ENCODE measurements at places on chromosomes 7 and 10.
A peak's percentile ranks its signal among the peaks of the same experiment; 100 is the strongest.

GRCh38 chr10:23884670-23885069 is 324.3 kb upstream of the KIAA1217 start:
- DNase-seq = no peak

- peak; percentile 5 for DNase-seq
Observed at GRCh38 chr7:30238721-30239441, 45.5 kb upstream of the ZNRF2 start.

DNA sequence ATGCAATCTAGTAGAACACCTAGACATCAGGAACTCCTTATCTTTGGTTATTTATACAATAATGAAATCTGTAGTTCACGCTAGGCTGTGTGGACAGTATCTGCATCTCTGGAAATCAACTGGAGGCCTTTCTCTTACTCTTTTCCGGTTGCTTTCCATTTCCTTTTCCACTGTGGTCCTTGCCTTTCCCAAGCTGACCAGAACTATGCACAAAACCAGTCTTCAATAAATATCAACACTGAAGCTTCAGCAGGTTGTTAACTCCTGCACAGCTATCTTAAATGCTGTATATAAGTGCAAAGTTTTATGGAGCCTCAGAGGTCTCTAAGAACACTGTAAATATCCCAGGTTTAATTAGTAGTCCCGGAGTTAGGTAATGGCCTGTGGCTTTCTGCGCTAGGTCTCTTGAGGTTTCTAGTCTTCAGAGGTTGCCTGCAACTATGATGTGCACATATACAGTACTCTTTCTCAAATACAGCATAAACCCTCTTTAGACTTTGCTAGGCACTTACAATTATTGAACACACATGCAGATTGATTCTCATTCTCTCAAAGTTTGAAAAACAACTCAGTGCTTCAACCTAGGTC is 2.4 kb downstream of the KLLN start:
- no peak for DNase-seq

DNA sequence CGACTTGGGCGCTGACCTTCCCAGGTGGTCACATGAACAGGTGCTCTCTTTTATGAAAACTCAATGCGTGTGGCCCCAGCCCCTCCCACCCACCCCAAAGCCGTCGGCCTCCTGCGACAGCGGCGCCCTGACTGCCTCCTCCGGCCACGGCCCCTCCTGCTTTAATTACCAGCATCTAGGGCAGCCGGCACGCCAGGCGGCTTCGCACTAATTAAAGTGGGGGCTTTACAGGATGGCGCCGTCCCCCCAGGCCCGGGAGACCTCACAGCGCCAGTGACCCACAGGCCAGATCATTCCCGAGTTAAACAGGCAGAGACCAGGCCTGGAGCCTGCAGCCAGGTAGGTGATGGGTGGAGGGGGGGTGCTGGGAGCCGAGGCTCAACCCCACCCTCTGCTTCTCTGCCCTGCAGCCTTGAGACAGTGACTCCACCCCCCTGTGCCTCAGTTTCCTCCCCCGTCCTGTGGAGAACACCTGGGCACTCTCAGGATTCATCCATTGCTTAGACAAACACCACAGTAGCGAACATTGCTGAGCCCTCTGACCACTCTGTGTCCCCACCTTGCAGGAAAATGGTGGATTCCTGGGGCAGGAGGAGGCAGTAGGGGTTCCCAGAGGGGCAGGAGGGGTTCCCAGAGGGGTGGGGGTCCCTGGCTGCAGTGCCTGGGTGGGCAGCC is 100.8 kb downstream of the MICALL2 start:
- no peak for DNase-seq

- no peak for DNase-seq
Observed at GRCh38 chr7:123346766-123347165, 147.0 kb upstream of the SLC13A1 start.

DNA sequence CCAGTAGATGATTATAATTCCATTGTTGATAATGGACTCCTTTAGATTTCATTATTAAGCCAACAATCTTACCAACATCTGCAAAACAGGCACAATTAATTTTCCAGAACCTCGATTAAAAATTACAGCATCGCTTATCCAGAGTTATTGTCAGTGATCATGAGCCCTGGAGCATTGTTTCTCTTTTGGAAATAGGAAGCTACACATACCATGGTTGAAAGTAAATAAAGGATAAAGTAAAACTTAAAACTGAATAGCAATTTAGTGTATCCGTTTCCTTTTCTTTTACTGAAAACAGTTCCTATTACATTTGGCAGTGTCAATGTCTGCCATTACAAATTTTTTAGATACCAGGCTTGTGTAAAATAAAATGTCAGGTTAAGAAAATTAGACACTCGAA is 9.9 kb upstream of the HOXA2 start:
- no peak for DNase-seq

DNA sequence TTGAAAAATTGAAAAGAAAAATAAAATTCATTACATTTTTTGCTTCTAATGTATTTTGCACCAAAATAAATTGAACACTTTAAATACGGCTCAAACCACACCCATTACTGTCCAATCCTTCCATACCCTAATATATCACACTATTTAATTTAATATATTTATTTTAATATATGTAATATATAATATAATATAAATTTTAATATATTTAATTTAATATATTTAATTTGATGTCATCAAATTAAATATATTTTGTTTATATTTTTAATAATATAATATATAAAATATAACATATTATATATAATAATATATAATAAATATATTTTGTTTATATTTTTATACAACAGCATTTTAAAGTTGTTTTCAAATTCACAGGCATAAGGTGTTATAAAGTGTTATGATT is 15.7 kb upstream of the POU6F2 start:
- no peak for DNase-seq

- no peak for DNase-seq
Observed at GRCh38 chr10:88038268-88038667, 174.8 kb downstream of the PTEN start.

DNA sequence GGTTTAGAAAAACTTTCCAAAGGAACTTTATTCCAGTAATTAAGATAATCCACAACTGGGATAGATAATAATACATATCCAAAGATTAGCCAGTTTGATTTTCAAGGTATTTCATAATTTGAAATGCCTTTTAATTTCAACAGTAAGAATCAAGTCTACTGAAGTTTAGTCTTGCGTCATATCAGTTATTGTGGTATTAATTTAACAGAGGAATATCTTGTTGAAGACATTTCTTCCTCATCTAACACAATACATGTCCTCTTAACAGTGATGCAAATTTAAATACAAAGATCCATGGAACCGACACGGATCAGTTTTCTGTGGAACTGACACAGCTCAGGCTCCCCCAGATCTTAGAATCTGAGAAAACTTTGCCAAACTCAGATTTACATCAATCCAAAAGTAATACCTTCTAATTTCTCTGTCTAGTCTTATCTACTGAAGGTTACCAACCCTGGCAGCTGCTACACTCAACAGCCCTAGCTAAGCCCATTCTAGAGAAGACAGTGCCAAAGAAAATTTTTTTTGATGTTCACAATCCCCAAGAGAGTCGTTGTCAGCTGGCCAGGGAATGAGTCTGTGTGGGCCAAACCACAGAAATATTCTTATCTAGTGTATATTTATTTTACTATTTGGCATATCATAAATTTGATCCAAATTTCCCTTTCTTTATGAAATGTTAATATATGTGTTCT is 365.2 kb upstream of the MEOX2 start:
- DNase-seq = no peak

- no peak for DNase-seq
Observed at GRCh38 chr7:47451851-47452205, 130.1 kb downstream of the TNS3 start.

DNA sequence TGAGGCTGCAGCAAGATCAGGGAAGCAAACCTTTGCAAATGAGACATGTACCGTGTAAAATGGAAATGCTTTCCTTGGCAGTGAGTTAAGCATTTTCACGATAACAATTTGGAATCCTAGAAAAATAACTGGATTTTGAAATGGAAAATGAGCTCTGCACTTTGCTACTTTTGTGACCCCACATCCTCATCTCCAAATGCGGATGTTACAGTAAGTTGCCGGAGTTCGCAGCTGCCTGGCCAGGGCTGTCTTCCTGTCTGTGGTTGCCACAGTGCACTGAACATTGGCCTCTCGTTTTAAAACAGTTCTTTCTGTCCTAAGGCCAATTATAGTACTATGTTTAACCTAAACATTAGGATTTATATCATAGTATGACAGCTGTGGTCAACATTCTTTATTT is 136.2 kb upstream of the FZD8 start:
- DNase-seq = no peak

DNA sequence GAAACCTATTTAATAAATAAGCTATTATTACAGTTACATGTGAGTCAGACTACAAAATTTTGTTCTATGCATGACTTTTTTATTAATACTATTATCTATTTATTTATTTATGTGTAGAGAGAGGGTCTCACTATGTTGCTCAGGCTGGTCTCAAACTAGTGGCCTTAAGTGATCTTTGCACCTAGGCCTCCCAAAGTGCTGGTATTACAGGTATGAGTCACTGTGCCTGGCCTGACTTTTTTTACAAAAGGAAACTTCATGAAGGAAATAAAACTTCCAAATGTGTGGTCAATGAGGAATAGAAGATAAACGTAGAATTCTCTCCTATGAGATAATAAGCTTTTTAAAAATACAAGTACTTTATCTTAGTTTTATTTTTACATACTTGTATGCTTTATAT is 19.0 kb downstream of the COL28A1 start:
- no peak for DNase-seq

DNA sequence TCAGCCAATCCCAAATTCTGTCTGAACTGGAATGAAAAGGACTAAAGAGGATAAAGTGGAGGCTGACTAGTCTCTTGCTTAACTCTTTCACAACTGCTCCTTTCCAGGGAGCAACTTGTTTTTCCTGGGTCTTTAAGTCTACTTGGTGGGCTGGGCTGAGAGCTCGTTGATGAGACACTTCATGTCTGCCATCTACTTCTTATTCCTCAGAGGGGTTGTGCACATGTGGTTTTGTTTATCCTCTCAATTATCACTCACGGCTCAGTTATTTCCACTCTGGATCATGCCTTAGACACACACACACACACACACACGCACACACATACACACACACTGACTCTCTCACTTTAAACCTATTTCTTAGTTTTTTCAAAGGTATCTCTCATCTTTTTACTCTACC is 298.6 kb upstream of the MTPN start:
- DNase-seq = no peak

DNA sequence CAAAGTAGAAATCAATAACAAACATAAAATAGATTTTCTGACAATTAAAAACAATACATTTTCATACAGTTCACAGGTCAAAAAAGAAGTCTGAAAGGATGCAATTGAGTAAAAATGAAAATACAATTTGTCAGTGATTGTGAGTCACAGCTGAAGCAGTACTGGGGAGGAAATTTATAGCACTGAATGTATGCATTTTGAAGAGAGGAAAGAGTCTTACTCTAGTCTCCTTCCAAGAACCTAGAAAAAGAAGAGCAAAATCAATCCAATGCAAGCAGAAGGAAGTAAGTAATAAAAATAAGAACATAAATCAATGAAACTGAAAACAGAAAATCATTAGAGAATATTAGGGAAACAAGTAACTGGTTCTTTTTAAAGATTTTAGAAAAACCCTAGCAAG is 507.2 kb upstream of the IGFBP3 start:
- no peak for DNase-seq

GRCh38 chr10:73907841-73908517 is 3.0 kb upstream of the PLAU start:
- DNase-seq = no peak

DNA sequence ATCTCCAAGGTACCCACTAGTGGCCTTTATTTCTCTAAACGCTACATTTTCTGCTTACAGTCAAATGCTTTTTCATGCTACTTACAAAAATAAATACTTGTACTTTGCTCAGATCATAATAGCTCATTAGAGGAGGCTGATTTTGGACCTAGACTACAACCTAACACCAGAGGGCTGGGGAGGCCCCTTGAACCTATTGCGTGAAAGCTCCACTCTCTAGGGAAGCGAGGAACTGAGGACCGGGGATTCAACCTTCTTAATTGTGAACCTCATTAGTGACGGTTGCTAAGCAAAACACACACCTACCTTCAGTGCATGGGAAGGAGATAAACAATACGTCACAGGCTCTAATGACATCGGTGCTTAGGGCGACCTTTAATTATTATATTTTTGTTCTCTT is 92.1 kb downstream of the EBF3 start:
- DNase-seq = no peak

DNA sequence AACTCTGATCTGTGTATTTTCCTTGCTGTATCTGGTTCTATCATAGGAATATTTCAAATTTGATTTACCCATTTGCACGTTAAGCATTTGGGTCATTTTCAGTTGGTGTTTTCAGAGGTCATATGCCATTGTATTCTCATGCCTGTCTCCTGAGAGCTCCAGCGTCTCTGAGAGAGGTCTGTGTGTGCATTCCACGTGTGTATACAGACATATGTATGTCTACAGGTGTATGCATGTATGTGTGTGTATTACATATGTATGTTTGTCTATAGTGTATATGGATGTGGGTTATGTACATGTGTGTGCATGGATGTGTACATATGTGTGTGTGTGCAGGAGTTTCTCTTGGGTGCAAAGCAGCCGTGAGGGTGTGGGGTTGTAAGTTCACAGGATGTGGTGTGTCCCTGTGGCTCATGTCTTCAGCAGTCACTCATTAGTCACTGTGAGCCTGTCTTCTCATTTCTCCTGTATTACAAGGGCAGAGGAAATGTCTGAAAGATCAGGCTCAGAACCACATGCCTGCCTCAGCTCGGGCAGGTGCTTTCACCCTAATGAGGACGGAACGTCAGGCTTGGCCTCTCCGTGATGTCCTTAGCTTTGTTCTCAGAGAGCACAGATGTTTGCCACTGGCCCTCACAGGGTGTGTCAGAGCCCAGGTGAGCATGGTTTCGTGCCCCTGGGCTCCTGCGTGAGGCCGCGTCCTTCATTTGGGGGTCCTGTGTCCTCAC is 101.6 kb downstream of the NKX6-2 start:
- DNase-seq = peak; percentile 48

GRCh38 chr10:49275896-49276295 is 23.1 kb upstream of the C10orf71 start:
- DNase-seq = no peak

DNA sequence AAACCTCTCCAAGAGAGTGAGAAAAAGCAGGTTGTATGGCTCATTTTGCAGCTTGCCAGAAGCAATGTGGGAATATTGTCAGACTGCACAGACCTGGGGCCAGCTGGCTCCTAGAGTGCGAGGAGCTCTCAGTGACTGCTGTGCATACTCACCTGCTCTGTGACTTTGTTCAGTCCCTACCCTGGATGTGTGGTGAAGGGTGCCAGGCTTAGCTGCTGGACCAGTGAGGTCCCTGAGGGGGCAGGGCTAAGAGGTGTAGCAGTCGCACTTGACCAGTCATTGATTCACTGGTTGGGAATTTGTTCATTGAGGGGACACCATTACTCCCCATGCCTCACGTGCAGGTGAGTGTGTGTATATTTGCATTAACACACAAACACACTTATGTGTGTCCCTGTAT is 60.1 kb downstream of the IKZF1 start:
- DNase-seq = no peak

GRCh38 chr7:115678086-115678982 is 352.2 kb downstream of the TFEC start:
- no peak for DNase-seq

- no peak for DNase-seq
Observed at GRCh38 chr10:76651154-76651553, 986.5 kb downstream of the KCNMA1 start.

- no peak for DNase-seq
Observed at GRCh38 chr10:112990271-112990670, 40.2 kb downstream of the TCF7L2 start.
